Fibroblast of skin of right biceps (primary cell): ENCODE measurements at places on chromosomes 1 and 21.

- DNase-seq = no peak
Measured at GRCh38 chr1:81430236-81430938, 370.3 kb upstream of the ADGRL2 start.

DNA sequence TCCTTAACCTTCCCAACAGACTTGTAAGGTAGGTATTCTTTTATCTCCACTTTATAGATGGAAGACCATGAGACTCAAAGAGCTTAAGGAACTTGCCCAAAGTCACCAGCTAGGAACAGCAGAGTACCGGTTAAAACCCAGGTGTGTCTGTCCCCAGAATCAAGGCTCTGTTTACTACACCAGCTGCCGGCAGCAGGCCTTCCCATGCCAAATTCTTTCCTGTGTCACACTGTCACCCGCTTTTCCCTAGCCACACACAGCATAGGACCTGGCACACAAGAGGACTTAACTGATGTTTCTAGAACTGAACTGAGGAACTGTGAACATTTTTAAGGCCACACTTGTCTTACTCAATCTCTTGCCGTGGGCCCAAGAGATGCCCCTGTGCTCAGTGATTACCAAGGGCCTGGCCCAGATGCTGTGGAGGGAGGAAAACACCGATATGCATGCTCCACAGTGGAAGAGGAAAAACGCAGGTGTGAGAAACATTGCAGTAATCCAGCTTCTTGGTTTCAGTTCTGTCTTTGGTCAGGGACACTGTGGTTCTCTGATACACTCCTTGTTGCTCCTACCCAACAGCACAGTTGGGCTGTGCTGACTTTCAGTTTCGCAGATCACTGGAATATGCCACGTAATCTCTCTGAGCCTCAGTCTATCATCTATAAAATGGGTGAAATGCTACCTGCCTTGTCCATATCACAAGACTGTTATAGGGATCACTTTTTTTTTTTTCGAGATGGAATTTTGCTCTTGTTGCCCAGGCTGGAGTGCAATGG lies 13.9 kb upstream of the LY9 start:
- no peak for DNase-seq

DNA sequence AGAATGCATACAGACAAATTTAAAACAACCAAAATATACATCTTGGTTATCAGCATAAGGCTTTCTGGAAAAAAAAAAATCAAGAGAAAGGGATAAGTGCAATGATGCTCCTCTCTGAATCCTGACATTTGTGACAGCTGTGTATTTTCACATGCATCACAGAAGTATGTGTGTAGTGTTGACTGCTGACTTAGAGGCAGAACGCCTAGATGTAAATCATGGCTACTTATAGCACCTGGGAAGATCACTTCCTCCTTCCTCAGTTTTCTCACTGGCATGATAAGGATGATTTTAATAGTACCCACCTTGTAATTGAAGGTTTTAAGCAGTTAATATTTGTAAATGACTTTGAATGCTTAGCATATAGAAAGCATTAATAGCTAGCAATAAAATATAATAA lies 112.5 kb downstream of the MRPL39 start:
- no peak for DNase-seq

- DNase-seq = no peak
Measured at GRCh38 chr1:231681006-231681405, 54.4 kb downstream of the DISC1 start.

DNA sequence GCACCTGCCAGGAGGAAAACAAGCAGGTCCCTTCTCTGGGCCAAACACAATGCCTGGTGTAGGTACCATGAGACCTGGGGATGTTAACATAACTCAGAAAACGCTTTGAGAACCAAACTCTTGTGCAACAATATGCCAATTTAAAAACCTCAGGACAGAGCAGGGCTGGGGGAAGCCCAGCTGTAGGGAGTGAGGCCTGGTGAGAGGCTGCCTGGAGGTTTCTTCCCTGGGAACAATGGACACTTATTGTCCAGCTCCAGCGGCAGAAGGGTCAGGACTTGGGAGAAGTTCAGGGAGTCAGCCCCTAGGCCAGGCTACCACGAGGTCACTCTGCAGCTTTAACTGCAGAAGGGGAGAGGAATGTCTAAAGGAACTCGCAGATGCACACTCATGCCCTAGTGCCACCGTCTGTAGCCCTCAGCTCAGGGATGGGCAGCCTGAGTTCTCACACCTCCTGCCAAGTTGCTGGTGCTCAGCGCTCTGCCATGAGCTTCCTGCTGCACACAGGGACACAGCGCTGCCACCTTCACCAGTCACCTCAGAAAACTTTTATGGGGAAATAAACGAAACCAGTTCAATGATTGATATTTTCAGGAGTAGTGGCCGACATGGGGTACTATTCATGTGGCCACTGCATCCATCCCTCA lies 8.5 kb downstream of the GPR157 start:
- DNase-seq = no peak

- no peak for DNase-seq
Measured at GRCh38 chr1:19087737-19088594, 122.1 kb downstream of the UBR4 start.

GRCh38 chr1:3659093-3659492 lies 6.8 kb downstream of the TP73 start:
- DNase-seq = no peak

GRCh38 chr1:117821774-117822482 lies 107.5 kb downstream of the GDAP2 start:
- peak; percentile 97 for DNase-seq

DNA sequence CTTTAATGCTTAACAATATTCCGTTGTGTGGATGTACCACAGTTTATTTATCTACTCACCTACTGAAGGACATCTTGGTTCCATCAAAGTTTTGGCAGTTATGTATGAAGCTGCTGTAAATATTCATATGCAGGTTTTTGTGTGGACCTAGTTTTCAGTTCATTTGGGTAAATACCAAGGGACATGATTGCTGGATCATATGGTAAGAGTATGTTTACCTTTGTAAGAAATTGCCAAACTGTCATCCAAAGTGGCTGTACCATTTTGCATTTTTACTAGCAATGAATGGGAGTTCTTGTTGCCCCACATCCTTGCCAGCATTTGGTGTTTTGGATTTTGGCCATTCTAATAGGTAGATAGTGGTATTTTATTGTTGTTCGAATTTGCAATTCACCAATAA lies 10.0 kb downstream of the ZSCAN20 start:
- DNase-seq = no peak

- DNase-seq = peak; percentile 7
Measured at GRCh38 chr1:105442901-105443300, 1613.6 kb upstream of the PRMT6 start.

- peak; percentile 9 for DNase-seq
Measured at GRCh38 chr1:19734472-19734999, 65.2 kb downstream of the TMCO4 start.

- DNase-seq = no peak
Measured at GRCh38 chr1:29437946-29438345, 201.6 kb downstream of the PTPRU start.

- DNase-seq = no peak
Measured at GRCh38 chr1:73909043-73909562, 288.9 kb downstream of the LRRIQ3 start.

GRCh38 chr1:88684482-88685258 lies 597 bp downstream of the PKN2 start:
- DNase-seq = peak; percentile 72

- no peak for DNase-seq
Measured at GRCh38 chr1:41813755-41814745, 104.7 kb downstream of the HIVEP3 start.

- DNase-seq = peak; percentile 95
Measured at GRCh38 chr1:243890576-243890975, 40.5 kb upstream of the AKT3 start.

- no peak for DNase-seq
Measured at GRCh38 chr21:43353282-43354025, 73.5 kb downstream of the SIK1 start.

GRCh38 chr1:156551066-156551643 lies 21.2 kb downstream of the IQGAP3 start:
- no peak for DNase-seq

DNA sequence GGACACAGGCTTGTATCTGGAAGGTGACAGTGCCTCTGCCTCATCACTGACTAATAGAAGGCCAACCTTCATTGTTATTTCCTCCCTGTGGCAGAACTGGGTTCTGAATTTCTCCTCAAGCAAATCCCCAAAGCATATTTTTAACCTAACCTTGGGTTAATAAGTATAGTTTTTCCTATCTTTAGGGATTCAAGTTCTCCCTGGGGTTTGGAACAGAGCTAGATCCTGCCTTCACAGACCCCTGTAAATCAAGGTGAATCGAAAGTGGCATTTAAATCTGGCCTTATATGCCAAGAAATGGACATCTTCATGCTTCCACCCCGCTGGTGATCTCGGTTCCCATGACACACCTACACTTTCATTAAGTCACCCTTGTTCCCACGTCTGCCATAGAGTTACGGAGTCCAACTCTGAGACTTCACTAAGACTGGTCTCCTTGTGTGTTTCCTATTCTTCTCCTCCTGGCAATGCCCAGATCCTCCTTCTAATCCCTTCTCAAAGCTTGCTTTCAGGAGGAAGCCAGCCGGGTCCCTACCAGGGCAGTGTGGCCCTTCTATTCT lies 4.3 kb upstream of the CHI3L2 start:
- no peak for DNase-seq

DNA sequence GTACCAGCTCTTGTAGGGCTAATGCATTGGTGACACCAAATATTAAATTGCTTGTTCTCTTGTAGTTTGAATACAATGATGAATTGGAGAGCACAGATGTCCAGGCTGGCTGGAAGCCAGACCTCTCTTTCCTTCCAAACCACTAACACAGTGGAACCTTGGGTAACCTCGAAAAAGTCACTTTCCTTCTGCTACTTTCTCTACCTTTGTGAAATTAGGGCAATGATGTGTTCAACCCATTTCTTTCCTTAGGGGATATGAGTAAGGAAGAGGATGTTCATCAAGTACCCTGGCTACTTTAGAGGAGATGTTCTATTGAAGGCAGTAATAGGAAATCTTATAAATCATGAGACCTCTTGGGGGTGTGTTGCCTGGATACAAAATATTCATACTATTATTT lies 55.7 kb downstream of the XCL2 start:
- DNase-seq = peak; percentile 50

GRCh38 chr1:187504779-187505178 lies 676.0 kb downstream of the PLA2G4A start:
- DNase-seq = no peak

- no peak for DNase-seq
Measured at GRCh38 chr21:17085707-17086106, 427.1 kb upstream of the CXADR start.

DNA sequence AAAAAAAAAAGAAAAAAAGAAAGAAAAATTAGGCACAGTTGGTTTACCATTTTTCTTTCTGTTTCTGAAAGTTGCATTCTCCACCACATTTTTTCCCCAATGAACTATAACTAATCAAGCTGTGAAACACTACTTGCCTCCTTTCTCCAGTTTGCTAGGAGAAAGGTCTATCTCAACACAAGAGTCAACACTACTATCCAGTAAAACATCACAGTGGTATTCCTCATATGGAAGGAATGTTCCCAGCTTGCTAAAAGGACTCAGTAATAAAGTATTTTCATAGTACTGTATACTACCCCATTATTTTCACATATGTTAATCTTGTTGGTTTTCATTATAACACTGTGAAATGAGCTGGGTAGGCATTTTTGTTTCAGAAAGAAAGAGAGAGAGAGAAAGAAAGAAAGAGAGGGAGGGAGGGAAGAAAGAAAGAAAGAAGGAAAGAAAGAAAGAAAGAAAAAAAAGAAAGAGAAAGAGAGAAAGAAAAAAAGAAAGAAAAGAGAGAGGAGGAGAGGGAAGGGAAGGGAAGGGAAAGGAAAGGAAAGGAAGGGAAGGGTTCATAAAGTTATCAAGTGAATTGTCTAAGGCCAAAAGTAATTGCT lies 7.9 kb downstream of the PTGER3 start:
- DNase-seq = peak; percentile 53

- DNase-seq = peak; percentile 97
Measured at GRCh38 chr1:27011058-27011764, 1.4 kb downstream of the TENT5B start.

DNA sequence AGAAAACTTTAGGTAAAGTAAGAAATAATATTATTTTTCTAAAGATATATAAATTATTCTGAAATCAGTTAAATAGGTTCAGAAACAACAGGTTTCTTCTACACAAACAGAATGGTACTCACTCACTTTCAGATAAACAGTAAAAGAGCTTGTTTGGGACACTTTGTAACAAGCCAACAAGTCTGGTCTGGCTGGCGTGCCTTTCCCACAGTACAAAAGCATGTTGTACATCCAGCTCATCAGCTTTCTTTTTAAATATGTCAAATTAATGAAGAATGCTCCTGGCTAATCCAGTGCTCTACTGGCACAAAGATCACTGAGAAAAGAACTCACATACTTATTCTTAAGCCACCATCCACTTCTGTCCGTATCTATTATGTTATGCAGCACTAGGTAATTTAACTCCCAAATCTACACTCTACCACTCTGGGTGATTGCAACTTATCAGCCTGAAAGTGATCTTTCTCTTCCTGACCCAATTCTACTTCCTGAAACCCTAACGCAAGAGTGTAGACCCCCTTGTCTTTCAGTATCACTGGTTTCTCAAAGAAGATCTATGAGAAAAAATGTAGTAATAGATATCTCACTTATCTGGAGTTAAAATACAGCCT lies 32.6 kb downstream of the TRIT1 start:
- DNase-seq = no peak

- DNase-seq = no peak
Measured at GRCh38 chr1:95407886-95408291, 173.9 kb downstream of the RWDD3 start.

- DNase-seq = no peak
Measured at GRCh38 chr1:189851806-189852367, 625.8 kb downstream of the BRINP3 start.

DNA sequence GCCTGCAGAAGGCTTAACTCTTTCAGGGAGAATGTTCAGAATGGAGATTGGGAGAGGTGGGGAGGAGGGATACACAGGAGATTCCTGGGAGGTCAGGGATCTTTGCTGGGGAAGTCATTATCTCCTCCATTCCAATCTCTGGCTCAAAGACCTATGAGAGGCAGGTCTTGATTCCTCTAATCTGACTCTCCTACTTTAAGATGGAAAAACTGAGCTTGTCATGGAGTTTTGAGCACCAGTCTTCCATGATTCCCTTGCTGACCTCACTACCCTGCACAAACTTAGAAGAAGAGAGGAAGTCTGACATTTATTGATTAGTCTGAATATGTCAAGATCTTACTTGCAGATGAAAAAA lies 41.5 kb upstream of the SYNC start:
- DNase-seq = no peak

DNA sequence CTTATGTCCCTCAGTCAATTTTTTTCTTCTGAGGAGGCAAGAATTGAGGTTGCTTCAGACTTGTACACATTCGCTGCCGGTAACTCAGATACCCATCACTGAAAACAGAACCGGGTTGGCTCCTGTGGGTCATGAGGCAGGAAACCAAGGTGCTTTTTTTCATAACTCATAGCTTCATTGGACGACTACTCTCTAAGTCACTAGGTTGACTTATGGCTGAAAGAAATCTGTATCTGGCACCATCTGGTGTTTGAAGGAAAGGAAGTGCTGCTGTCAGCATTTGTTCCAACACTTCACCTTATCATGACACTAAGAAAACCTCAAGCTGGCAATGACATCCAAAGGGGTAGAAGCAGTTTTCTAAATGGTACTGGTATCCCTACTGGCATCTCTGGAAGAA lies 82.3 kb downstream of the TBX19 start:
- no peak for DNase-seq

- DNase-seq = peak; percentile 47
Measured at GRCh38 chr1:9494936-9495758, 44.1 kb upstream of the SLC25A33 start.
